DMS 273 treated with DMSO at 0.1 percent for 48 hours (cell line): ENCODE measurements at places on chromosomes 4 and X.
A peak's percentile ranks its signal among the peaks of the same experiment; 100 is the strongest.

DNA sequence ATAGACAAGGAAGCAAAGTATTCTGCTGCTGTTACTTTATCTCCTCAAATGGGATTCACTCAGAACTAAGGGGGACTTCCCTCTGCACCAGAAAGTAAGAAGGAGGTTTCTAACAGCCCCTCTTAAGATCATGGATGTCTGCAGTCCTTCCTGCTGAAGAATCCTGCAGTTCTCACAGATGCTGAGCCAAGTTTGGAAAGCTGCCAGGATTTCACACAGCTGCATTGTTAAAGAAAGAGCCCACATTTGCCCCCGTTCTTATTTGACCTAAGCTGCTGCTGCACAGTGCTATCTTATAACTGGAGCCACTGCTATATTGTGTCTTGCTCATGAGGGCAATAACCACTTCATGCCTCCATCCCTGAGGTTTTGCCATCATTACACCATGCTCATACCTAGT is 81.1 kb downstream of the FAAH2 start:
- no peak for DNase-seq

DNA sequence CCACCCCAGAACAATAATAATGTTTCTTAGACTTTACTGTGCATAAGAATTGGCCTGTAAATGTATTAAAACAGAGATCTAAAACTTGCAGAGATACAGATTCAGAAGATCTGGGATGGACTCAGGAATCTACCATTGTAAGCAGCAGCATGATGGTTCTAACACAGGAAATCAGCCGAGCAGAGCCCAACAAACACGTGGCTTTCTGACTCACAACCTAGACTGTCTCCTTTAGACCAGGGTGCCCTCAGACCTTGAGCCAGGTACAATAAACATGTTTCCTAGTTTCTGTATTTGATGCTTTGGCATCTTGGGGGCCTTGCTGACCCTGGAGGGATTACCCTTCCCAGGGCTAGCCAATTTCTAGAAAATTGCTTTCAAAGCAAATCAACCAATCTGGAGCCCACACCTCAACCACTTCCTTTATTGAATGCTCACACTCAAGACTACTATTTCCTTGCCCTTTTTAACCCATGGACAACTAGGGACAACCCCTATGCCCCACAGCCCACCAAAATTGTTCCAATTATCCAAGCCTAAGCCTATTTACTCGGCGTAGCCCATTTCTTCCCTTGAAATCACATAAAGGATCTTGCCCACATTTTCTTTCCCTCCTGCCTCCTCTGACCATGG is 80.5 kb downstream of the TBC1D9 start:
- DNase-seq: no peak

GRCh38 chrX:28910487-28910886 is 323.2 kb downstream of the IL1RAPL1 start:
- no peak for DNase-seq

- DNase-seq: no peak
These were observed 1.2 kb upstream of the CCNG2 start for GRCh38 chr4:77155631-77156452.

DNA sequence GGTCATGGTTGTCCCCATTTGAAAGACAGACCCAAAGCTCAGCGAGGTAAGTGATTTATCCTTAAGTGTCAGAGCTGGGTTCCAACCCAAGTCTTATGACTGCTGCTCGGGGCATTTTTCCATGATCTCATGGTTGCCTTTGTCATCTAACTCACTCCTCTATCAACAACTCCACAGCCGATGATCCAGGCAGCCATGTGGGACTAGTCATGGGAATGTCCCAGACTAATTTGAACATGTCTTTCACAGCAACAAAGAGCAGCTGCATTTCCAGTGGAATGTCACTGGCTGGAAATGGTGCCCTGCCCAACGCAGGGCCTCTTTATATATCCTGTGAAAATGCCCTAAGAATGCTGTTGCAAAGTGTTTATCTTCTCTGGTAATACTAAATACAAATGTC is 284.8 kb upstream of the PPARGC1A start:
- DNase-seq: no peak

- DNase-seq: no peak
These were observed 12.5 kb downstream of the SEC24D start for GRCh38 chr4:118823471-118823870.

DNA sequence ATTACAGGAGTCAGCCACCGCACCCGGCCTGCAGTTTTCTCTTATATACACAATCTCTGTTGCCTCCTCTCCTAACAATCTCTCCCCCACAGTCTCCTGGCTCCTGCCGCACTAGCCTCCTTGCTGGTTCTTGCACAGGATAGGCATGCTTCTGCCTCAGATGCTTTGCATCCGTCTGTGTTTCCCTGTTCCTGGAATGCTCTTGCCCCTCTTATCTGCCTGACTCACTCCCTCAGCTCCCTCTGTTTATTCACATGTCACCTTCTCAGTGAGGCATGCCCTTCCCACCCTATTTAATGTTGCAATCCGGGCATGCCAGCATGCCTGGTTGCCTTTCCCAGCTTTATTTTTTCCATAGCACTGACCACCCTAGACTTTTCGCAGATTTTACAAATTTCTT is 161.9 kb downstream of the PHF8 start:
- no peak for DNase-seq

GRCh38 chrX:146241902-146242301 is 424.3 kb downstream of the SLITRK2 start:
- DNase-seq: no peak

GRCh38 chrX:19040373-19040772 is 56.5 kb upstream of the PHKA2 start:
- no peak for DNase-seq

GRCh38 chr4:16483540-16483939 is 257.3 kb upstream of the TAPT1 start:
- no peak for DNase-seq

DNA sequence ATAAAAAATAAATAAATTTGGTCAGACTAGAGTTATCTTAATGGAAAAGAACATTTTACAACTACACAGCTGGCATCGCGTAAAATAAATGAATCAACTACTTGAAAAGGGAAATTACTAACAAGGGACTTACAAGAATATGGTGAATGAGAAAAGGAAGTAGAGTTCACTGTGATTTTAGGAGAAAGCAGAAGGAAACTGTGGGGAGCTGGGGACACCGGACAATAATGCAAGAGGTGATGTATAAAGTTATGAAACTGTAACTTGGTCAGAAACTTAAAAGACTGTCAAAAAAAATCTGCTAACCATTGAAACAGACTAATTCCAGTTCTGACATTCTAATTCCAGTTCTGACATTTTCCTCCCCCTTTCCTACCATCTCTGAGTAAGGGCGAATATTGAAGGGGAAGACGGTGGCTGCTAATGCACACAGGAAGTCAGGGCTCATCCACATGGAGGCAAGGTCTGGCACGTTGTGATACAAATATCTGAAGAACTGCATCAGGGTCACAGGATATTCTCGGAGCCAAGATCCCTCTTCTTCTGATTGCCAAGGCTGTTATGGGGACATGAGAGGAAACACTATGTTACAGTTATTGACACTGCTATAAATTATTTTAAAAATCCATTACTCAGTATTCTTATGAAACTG is 170.5 kb downstream of the CDS1 start:
- no peak for DNase-seq

DNA sequence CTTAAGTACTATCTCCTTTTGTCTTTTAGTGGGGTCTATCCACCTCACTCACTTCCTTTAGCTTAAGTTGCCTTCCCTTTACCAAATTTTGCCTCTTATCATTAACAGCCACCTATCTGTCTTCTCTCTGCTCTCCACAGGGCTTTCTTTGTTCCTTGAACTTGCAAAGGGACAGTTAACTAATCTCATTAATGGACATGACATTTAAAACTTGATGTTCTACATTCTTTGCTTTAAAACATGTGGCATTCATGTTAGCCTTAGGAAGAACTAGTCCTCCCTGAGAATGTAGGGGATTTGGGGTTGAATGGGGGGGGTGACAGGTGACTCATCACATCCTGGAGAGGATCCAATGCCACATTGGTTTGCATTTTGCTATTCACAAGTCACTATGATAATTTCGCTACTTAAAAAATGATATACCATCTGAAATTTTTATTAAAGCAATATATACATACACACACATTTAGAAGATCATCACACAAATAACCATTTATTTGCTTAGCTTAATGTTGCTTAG is 41.0 kb upstream of the DMD start:
- DNase-seq: no peak

GRCh38 chrX:132576939-132577338 is 88.1 kb upstream of the MBNL3 start:
- no peak for DNase-seq

DNA sequence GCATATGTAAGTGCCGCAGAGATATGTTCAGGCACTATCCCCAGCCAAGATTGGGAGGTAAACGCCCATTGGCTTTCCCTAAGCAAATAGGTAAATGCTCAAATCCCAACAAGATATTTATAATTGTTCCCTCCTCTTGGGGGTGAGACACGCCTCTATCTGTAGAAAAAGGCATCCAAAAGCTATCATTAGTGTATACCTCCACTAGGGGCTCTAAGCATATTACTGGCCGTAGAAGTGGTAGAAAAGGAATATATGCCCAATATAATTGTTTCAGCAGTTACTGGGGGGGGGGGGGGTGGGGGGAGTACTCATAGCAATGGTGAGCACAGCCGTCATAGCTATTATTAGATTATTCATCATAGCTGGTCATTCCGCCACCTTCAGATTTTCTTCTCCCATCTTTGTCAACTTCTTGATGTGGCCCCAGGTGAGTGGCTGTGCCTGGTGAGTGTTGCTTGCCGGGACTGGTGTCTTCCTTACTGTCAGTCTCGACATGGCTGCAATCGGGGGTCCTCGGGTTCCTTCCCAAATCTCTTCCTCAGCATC is 53.3 kb upstream of the WDR1 start:
- DNase-seq: no peak

DNA sequence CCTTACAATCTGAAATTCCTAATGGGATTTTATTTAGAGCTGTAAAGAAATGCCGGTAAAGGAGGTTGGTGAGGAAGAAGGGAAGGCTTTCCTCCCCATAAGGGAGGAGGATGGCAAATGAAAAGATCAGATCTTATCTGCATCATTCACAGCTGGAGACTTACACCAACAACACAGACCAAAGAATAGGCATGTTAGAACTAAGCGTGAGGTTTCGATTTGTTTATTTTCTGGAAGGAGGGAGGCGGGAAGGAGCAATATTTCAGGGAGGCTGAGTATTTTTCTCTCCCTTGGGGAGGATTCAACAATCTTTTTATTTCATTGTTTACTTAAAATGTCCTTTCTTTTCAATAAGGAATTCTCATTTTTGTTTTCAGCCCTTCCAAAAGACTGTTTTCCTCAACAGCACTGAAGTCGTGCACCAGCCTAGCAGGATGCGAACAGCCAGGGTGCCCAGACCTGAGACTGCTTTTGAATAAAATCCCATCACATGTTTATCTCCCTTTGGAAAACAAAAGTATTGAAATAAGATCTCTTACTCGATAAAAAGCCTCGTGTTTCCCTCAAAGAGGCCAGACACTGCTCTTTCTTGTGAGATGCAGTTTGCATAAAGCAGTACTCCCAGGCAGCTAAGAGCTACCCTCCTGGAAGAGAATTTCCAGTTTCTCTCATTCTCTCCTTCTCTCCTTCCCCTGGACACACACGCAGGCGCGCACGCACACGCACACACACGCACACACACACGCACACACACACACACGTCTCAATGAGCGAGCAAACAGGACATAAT is 236.1 kb downstream of the MGST2 start:
- no peak for DNase-seq

GRCh38 chrX:22634751-22635150 is 362.0 kb downstream of the CBLL2 start:
- no peak for DNase-seq

DNA sequence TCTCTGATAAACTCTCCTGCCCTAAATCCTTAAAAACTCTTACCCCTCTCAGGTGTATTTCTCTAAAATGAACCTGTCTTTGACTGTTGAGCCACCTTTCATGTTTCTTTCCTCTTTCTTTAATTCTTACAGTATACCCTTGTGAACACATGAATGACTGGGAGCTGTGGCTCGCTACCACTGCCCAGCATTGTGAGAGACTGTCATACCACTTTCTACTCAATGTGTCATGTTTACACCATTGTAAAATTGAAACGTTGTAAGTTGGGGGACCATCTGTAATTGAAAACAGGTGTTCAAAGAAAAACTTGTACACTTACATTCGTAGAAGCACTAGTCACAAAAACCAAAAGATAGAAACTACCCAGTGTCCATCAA is 66.9 kb downstream of the ZNF182 start:
- DNase-seq: no peak

DNA sequence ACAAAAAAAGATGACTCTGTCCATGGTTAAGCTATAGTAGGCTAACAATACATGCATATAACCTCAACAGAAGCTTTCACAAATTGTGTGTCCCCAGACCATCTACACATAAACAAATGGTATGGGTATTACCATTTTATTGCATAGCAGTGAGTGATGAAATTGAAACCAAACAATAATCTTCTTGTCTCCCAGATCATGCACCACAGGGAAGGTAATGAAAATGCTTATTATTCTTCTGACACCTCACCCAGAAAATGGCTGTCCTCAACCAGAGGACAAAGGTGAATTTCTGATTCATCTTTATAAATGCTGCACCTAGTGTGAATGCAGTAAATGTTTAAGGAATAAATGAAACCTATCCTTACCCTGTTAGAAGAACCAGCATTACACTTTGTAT is 8.0 kb downstream of the PRSS12 start:
- no peak for DNase-seq

DNA sequence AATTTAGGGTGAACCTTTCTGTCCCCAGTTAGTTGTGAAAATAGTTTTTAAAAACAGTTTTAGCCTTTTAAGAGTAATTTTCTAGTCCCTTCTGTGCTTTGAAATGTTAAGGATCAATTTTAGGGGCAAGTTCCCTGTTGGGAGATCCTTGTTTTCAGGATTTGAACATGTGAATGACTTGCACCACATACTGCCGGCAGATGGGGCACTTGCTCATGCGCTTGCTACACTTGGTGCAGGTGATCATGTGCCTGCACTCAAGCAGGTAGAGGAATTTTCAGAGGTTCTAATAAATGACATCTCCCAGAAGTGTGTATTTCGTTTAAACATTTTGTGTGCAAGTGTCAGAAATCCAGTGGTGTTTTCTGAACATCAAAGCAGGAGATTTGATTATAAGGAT is 195.9 kb downstream of the CHM start:
- DNase-seq: no peak

- DNase-seq: no peak
These were observed 323.3 kb downstream of the STK32B start for GRCh38 chr4:5374592-5374991.

DNA sequence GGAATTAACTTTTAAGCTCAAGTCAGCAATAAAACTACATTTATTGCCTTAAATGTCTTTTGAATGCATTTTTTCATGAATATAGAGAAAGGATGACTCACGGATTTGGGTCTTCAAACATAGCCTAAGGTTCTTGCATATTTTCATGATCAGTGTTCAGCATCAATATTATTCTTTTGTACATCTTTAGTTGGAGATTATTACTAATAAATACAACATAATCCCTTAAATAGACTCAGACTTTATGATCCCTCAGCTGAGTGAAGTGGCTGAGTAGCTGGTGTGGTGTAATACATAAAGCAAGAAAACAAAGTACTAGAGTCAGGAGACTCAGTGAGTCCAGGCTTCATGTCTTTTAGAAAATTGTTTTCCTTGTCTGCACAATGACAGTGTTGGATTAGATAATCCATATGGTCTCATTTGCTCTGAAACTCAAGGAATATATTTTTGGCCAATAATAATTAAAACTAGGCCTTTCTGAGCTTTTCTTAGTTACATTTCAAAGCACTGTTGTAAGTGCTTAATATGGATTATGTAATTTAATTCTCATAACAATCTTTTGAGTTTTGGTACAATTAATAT is 78.3 kb upstream of the UNC5C start:
- no peak for DNase-seq

GRCh38 chrX:68919707-68920106 is 90.9 kb downstream of the EFNB1 start:
- DNase-seq: no peak

- peak; percentile 35 for DNase-seq
These were observed 102.9 kb upstream of the PAQR3 start for GRCh38 chr4:79042079-79042674.
